Breast epithelium (tissue), 4 donors: ENCODE measurements at places on chromosomes 6 and 20. TPM values are rescaled to one million over a fixed set of nuclear protein-coding genes. Genes with fewer than 3 reads are reported as not detected.

- H3K27me3 ChIP-seq: no peaks in the 10 kb centered on the region
- no peak for DNase-seq
- H3K36me3 ChIP-seq: no peaks in the 10 kb centered on the region
- no peaks in the 10 kb centered on the region for H3K4me1 ChIP-seq
Measured at GRCh38 chr20:15310361-15310760, 972.9 kb upstream of the FLRT3 start.

DNA sequence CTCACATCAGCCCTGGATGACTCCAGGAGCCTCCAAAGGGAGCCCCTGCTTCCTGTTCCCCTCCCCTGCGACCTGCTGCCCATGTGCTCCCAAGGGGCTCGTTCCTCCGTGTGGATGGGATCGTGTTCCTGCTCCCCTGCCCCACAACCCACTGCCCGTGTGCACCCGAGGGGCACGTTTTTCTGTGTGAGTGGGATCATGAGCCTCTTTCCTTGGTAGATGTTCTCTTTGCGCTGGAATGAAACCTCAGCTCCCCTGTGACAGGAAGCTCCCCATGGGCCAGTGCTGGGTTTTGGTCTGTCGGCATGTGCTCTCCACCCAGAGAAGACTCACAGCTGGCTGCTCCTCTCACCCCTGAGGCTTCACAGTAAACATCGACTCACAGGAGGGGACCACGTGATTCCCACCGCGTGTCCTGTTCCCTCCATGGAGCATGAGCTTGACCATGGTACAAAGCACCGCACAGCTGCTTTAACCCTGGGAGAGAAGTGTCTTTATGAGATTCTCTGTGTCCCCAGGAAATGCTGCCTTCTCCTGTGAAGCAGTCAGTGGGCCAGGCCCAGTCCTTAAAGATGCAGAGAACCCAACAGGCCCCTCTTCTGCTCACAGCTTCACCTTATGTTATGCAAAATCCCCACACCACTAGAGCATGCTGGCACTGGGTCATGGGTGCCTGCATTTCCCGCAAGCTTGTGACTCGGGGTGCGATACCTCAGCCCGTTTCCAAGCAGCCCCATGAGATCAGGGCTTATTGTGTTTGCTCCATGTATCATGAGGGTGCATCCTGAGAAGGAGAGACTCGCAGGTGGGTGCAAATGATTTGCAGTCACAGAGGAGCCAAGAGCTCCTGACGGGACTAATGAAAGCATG is 215.1 kb downstream of the ERMARD start:
- H3K4me1 ChIP-seq: no peaks in the 10 kb centered on the region
- no peaks in the 10 kb centered on the region for H3K36me3 ChIP-seq
- H3K4me3 ChIP-seq: no peak overlapping the region
- no peaks in the 10 kb centered on the region for H3K27me3 ChIP-seq

The KCNK16 gene
- not detected for total RNA-seq

GRCh38 chr6:137304020-137304780 is 85.0 kb upstream of the IFNGR1 start:
- H3K4me3 ChIP-seq: no peak overlapping the region
- no peaks in the 10 kb centered on the region for H3K27me3 ChIP-seq
- H3K4me1 ChIP-seq: peaks cover 2% of the 10 kb centered on the region

DNA sequence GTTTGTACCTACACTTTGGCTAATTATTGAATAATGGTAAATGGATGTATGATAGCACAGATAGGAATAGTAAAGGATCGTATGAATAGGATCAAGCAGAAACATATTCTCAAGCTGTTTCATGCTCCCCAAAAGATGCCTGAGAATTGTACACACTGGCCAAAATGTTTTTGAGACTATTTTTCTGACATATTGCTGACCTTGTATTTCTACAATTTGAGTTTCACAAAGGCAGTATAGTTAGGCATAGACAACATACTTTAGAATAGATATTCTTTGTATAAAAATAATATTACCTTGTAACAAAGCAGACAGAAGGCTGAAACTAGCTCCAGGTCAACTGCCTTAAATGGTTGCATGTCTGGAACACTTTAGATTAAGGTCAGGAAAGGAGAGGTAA is 598.4 kb downstream of the COL12A1 start:
- no peaks in the 10 kb centered on the region for H3K27me3 ChIP-seq
- H3K36me3 ChIP-seq: no peaks in the 10 kb centered on the region
- no peak overlapping the region for H3K4me3 ChIP-seq
- H3K4me1 ChIP-seq: no peaks in the 10 kb centered on the region
- no peak for DNase-seq

The FOXP4 gene
- 5.1 TPM for total RNA-seq

DNA sequence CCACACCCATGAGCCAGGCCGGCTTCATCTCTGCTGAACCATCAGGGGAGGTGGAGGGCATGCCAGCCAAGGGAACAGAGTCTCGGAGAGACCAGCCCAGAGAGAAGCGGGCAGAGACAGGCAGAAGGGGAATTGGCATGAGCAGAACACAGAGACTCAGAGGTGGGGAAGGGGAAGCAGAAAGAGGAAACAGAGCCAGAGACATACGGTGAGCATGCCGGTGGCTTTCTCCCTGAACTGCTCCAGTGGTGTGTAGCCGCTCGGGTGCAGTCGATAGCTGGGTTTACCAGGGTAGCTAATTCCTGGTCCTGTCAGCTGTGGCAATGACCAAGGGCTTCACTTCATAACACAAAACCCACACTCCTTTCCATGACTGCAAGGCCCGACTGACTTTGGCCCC is 83.6 kb upstream of the CCDC167 start:
- H3K27me3 ChIP-seq: peaks cover 17% of the 10 kb centered on the region
- no peak overlapping the region for H3K4me3 ChIP-seq
- DNase-seq: no peak
- no peaks in the 10 kb centered on the region for H3K4me1 ChIP-seq
- no peaks in the 10 kb centered on the region for H3K36me3 ChIP-seq

DNA sequence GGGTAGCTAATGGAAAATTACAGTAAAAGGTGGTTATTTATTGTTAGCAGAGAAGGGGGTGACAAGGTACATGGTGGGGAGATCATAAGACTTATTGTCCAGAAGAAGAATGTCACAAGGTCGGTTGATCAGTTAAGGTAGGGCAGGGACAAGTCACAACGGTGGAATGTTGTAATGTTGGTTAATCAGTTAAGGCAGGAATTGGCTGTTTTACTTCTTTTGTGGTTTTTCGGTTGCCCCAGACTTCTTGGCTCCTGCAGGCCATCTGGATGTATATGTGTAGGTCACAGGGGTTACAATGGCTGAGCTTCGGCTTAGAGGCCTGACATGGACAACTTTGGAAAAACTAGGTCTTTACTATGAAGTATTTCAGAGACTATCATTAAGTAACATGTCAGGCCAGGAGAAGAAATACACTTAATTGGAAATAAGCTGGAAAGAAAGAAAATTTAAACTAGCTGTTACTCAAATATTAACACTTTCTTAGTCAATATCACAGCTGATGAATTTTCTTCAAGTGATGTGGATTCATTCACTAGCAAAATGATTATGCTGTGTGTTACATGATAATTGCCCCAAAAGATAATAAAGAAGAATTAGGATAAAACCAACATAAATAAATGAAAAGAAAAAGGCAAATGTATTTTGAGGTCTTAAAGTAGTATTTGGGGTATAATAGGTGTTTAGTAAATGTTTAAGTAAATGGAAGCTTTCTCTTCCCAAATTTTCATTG is 4.4 kb downstream of the AIG1 start:
- H3K27ac ChIP-seq: no peak overlapping the region
- H3K36me3 ChIP-seq: no peaks in the 10 kb centered on the region
- H3K4me1 ChIP-seq: no peaks in the 10 kb centered on the region
- DNase-seq: no peak
- H3K4me3 ChIP-seq: no peak overlapping the region

- no peak for DNase-seq
- no peaks in the 10 kb centered on the region for H3K27me3 ChIP-seq
- H3K4me3 ChIP-seq: no peak overlapping the region
- H3K4me1 ChIP-seq: no peaks in the 10 kb centered on the region
- H3K36me3 ChIP-seq: no peaks in the 10 kb centered on the region
Measured at GRCh38 chr6:86856937-86857563, 80.3 kb upstream of the HTR1E start.

- DNase-seq: no peak
- no peaks in the 10 kb centered on the region for H3K4me1 ChIP-seq
- H3K27me3 ChIP-seq: no peaks in the 10 kb centered on the region
- no peak overlapping the region for H3K4me3 ChIP-seq
- H3K36me3 ChIP-seq: no peaks in the 10 kb centered on the region
Measured at GRCh38 chr6:108544606-108545005, 16.1 kb upstream of the FOXO3 start.

- no peaks in the 10 kb centered on the region for H3K36me3 ChIP-seq
- H3K4me3 ChIP-seq: no peak overlapping the region
- DNase-seq: peak; percentile 45
- H3K27me3 ChIP-seq: no peaks in the 10 kb centered on the region
- H3K4me1 ChIP-seq: no peaks in the 10 kb centered on the region
- no peak overlapping the region for H3K27ac ChIP-seq
Measured at GRCh38 chr20:58717278-58718091, 24.9 kb downstream of the NPEPL1 start.

DNA sequence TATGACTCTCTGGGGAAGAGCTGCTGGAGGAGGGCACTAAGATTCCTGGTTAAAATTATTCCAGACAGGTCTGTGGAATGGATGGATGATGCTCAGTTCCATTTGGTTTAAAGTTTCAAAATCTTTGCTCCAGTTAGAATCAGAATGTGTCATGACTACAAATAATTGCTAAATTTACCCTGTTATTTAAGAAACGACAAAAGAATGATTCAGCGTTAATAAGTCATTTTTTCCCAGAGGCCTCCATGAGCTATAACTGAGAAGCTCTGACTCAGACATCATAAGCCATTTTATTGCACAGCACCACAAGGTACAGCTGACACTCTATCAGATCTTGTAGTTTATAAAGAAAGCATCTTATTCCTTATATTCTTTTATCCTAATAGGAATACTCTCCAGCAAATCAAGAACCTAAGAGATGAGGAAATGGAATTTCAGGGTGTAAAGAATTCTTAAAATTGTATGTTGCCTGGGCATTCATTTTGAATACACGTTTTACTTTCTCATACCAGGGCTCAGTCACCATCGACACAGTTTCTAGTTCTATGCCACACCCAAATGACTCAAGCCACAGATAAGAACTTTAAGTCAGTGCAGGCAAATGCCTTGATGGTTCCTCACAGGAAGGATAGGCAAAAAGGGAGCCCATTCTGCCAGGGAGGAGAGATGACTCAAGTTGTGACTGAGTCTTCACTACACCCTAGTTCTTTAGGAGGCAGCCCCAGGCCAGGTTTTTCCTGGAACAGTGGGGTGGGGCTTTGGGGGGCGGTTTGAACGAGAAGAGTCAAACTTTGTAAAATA is 636.0 kb downstream of the MMUT start:
- H3K27ac ChIP-seq: no peak overlapping the region
- no peaks in the 10 kb centered on the region for H3K36me3 ChIP-seq
- no peak overlapping the region for H3K4me3 ChIP-seq
- no peaks in the 10 kb centered on the region for H3K4me1 ChIP-seq

- no peaks in the 10 kb centered on the region for H3K4me1 ChIP-seq
- H3K4me3 ChIP-seq: no peak overlapping the region
- no peaks in the 10 kb centered on the region for H3K36me3 ChIP-seq
Measured at GRCh38 chr20:17406051-17406590, 125.1 kb downstream of the BFSP1 start.

DNA sequence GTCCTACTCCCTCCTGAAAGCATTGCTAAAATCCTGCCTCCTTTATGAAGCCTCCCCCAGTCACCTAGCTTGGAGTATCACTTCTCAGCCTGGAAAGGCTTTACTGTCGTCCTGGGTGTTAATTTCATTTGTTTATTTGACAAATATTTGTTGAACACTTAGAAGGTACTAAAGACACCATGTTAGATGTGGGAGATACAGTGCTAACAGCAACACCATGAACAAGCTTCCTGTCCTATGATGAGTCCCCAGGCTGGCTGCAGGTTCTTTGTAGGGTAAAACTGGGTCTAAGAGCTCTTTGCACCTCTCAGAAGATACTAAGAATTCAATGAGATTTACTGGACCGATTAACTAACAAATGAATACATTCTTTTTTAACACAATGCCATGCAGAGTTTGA is 109.2 kb upstream of the TMEM170B start:
- no peaks in the 10 kb centered on the region for H3K4me1 ChIP-seq
- DNase-seq: no peak
- no peaks in the 10 kb centered on the region for H3K27me3 ChIP-seq
- H3K27ac ChIP-seq: peak overlapping the region; percentile 66
- no peak overlapping the region for H3K4me3 ChIP-seq
- no peaks in the 10 kb centered on the region for H3K36me3 ChIP-seq

DNA sequence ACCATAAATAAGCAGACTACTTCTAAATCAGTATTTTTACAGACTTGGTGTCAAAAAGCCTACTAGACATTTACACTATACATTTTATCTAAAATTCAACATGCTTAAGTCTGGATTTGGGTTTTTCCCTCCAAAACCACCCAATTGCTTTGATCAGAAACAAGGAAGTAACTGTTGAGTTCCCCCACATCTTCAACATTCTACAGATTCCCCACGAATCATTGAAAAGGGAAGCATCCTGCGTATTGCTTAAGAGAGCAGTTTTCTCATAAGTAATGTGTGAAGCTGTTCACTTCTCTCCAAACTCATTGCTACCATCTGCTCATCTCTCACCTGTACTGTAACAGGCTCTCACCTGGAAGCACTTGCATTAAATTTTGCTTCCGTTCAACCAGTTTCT is 36.4 kb upstream of the RNF144B start:
- no peak overlapping the region for H3K4me3 ChIP-seq
- no peak overlapping the region for H3K27ac ChIP-seq
- no peaks in the 10 kb centered on the region for H3K4me1 ChIP-seq
- DNase-seq: no peak
- no peaks in the 10 kb centered on the region for H3K27me3 ChIP-seq

The CLPSL1 gene
- not detected for total RNA-seq
